Stimulated activated CD8-positive, alpha-beta memory T cell treated with anti-CD3 and anti-CD28 coated beads, Interleukin-4, amount 100 ng/mL, for 1 hour (primary cell): ENCODE measurements at places on chromosomes 7 and 10.

GRCh38 chr7:47570649-47571050 is 11.3 kb downstream of the TNS3 start:
- DNase-seq, result no peak

GRCh38 chr7:106568002-106568679 is 92.8 kb downstream of the CCDC71L start:
- DNase-seq, result no peak

- DNase-seq, result no peak
Observed at GRCh38 chr10:100061401-100061800, 20.3 kb downstream of the CPN1 start.

GRCh38 chr7:42057331-42057730 is 179.7 kb downstream of the GLI3 start:
- no peak for DNase-seq

DNA sequence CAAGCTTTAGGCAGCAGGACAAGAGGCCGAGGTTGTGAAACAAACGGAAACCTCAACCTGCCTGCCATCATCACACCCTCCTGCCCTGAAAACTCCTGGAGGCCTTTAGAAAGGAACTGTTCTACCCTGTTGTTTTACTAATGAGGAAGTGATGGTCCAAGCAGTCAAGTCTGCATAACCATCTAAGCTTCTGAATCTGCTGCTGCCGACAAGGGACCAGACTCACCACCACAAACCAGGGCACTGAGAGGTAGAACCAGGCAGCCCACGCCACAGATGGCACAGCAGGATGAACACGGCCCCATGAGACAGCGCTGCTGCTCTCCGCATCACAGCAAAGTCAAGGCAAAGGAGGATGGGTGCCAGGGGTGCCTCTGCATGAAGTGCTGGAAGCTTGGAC is 209.4 kb downstream of the CELF2 start:
- no peak for DNase-seq

- DNase-seq, result no peak
Observed at GRCh38 chr10:104574838-104575237, 66.3 kb upstream of the SORCS3 start.

- DNase-seq, result no peak
Observed at GRCh38 chr7:143147070-143147469, 15.2 kb downstream of the PIP start.

- DNase-seq, result no peak
Observed at GRCh38 chr10:125037145-125037877, 95.4 kb downstream of the ZRANB1 start.

DNA sequence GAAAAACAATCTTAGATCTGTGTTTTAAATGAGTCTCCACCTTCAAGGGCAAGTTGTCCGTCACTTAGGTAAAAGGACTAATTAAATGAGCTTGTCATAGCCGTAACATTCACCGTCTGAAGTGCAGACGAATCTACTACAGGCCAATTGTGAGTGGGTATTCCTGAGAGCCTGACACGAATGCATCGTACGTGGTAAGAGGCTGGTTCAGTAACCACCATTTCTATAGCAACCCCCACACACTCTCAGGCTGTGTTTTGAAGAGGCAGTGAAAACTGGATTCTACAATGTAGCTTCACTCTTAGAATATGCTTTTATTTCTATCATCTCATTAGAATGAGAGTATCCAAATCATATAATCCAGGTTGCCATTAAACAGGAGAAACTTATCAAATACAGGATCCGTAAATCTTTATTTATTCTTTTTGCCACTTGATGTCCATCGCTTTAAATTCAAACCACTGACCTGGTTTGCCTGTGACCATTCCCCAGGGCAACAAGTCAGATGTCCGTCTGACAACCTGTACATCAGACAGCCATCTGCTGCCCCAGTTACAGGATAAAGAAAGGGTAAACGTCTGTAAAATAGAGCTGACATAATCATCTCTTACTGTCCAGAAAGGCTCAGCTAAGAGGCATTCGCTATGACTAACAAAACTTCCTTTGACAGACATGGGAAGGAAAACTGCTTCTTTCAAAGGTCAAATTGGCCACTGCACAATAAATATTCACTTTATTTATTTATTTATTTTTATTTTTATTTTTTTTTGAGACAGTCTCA is 70.3 kb upstream of the NMT2 start:
- no peak for DNase-seq

DNA sequence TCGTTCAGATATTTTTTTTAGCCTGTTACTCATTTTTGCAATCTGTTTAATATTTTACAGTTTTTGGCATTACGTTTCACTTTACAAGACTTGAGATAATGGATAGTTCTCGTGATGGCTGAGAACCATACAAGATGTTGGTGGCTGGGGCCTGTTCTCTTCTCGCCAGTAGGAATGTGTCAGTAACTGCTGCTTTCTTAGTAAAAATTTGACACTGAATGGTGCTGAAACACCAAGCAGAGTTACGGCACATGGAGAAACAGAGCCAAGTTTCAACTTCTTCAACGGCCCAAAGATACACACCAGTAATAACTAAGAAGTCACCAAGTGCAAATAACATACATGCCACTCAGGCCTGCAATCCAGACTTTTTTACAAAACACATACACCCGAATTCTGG is 130.4 kb downstream of the NRP1 start:
- DNase-seq, result no peak

GRCh38 chr7:84219310-84219709 is 24.7 kb upstream of the SEMA3A start:
- DNase-seq, result no peak

DNA sequence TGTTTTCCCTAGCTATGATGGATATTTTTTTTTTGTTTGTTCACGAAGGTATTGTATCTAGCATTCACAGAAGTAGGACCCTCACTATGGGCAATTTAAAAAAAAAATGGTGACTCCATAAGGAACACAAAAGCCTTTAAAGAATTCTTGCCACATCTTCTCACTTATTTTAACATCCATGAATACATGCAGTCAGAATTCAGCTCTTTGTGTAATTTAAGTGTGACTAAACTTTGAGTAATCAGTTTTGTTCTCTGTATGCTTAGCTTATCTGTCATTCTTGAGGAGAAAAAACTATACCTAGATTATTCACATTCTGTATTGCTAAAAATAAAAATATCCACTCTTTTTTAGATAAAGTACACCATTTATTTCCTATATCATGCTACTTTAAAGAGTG is 313.2 kb upstream of the KCND2 start:
- no peak for DNase-seq

DNA sequence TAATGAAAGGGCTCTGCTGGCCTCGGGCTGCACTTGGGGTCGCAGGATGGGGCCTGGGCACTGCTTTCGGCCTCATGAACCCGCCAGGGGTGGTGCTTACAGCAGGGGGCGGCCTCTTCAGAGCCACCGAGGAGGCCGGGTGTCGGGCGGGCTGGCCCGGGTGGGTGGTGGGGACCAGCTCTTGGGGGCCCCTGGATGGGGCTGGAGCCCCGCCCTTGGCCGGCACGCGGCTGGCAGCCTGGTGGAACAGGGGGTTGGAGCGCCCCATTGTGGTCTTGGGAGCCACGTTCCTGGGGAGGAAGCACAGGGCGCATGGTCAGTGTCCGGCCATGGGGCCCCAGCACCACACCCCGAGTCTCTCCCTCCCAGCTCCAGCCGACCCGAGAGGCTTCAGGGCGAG is 8.8 kb downstream of the ADAM8 start:
- no peak for DNase-seq

- DNase-seq, result no peak
Observed at GRCh38 chr10:129236274-129236691, 230.8 kb upstream of the MGMT start.

- no peak for DNase-seq
Observed at GRCh38 chr10:77820349-77820748, 106.2 kb downstream of the DLG5 start.

- no peak for DNase-seq
Observed at GRCh38 chr7:108415821-108416536, 40.3 kb downstream of the NRCAM start.

- no peak for DNase-seq
Observed at GRCh38 chr7:72297636-72298035, 114.5 kb downstream of the CALN1 start.

DNA sequence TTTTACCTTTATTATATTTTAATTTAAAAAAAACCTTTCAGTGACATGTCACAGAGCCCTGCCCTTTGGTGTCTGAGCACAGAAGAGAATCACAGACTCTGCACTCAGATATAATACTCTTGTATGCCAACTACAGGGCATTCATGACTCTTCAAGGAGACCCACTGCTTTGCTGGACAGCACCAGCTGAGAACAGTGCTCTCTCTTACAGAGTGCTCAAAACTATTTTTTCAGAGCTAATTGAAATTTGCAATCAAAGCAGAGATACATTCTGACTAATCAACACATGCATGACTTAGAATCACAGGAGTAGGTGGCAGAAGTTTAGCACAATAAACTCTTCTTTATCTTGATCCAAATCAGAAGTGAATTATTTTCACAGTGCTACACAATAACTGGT is 99.1 kb downstream of the OSBPL3 start:
- no peak for DNase-seq

DNA sequence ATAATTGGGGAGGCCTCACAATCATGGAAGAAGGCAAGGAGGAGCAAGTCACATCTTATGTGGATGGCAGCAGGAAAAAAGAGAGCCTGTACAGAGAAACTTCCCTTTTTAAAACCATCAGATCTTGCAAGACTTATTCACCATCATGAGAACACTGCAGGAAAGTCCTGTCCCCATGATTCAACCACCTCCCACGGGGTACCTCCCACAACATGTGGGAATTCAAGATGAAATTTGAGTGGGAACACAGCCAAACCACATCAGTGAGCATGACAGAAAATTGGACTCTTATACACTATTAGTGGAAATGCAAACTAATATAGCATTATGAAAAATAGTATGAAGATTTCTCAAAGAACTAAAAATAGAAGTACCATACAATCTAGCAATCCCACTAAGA is 271.2 kb downstream of the MAGI2 start:
- no peak for DNase-seq

DNA sequence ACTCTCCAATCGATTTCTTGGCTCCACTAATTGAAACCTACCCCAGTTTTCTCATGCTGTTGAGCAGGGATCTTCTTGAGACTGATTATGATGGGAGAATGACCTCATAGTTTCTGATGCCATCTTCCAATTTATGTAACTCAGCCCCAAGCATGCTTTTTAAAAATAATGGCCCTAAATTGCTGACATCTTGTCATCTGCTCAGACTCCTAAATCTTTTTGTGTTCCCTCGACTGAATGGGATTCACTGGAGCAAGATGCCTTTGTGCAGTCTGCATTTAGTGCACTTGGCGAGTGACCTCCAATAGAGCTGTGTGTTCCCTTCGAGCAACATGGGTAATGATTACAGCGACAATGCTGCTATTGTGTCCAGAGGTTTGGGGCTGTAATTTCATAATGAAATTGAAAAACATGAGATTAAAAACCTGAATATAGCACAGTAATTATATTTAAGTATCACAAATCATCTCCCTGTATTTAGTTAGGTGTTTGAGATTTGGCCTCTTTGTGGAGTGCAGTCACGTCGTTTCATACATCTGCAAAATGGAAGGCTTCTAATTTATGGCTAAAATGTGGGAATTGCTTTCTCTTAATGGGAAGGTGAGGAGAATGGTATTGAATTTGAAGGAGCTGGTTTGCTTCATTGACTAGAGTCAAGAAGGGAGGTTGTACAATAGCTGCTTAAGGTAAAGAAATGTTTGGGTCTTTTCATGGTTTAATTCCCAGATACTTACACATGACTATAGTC is 192.9 kb downstream of the AUTS2 start:
- DNase-seq, result no peak

GRCh38 chr10:116472891-116473290 is 45.2 kb downstream of the PNLIPRP3 start:
- DNase-seq, result no peak

- no peak for DNase-seq
Observed at GRCh38 chr10:95963202-95963990, 55.6 kb downstream of the CC2D2B start.

- DNase-seq, result no peak
Observed at GRCh38 chr10:19904202-19904661, 88.0 kb downstream of the PLXDC2 start.

GRCh38 chr7:149598721-149599308 is 101.2 kb upstream of the ZNF746 start:
- DNase-seq, result no peak

DNA sequence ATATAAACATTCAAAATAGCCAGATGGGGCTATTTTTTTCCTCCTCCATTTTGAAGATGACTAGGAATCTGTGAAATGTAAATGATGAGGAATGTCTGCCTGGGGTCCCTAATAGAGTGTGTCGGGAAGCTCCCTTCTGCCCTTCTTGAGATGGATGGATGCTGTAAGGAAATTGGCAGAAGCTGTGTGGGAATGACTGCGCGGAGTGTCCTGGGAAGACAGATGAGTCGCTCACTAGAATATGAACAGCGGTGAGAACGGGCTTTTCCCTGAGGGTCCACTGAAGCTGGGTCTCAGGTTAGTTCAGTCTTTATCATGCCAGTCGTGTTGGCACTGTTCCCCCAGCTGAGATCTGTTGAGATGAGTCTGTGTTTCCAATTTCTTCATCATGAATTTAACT is 75.1 kb upstream of the PLPP4 start:
- DNase-seq, result no peak
